ENCODE measurements at places on chromosomes 12 and 14.

GRCh38 chr12:27185234-27186021 lies 58.7 kb upstream of the STK38L start:
- no peak for DNase-seq

DNA sequence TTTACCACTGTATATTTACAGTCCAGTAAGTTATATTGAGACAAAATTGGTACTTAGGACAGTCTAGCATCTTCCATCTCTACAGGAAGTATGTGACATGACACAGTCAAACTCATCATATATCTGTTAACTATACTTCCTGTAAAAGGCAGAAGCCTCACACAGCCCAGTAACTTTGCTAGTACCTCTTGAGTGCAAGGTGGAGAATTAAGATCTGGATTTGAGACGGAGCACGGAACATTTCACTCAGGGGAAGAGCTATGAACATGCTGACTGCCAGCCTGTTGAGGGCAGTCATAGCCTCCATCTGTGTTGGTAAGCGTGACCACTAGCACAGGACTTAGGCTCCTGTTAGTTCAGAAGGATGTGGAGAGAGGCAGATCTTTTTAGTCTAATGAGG lies 333.7 kb upstream of the OR4E1 start:
- DNase-seq: no peak

DNA sequence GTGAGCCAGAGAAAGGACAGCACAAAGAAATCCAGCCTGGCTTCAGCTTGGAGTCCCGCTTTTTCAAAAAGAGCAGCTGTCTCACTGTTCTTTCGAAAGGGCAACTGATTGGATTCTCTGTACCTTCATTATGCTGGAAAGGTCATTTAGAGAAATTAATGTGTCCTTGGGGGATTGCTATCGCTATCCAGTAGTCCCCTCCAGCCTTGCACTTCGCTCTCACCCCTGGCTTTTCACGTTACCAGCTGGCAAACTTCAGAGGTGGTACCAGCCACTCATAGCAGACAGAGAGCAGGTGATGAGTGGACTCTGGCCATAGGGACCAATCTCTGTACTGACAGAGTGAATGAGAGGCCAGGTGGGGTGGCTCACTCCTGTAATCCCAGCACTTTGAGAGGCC lies 11.8 kb upstream of the NUAK1 start:
- no peak for DNase-seq

DNA sequence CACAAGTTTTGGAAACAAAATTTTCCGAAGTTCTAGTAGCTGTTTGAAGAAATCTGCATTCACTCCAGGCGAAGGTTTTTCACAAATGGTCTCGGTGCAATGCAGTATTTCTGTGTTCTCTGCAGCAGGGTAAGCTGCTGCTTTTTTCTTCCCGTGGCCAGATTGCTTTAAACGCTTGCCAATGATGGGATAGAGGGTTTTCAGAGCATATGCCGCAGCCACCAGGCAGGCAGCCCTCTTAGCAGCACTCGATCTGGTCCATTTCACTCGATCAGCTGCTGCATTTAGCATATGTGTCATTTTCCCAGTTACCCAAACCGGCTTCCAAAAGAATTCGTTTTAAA lies 315 bp downstream of the ABCD2 start:
- DNase-seq: no peak

- no peak for DNase-seq
Observed at GRCh38 chr12:10717410-10717809, 5.7 kb downstream of the YBX3 start.

- no peak for DNase-seq
Observed at GRCh38 chr14:99467336-99468078, 13.2 kb downstream of the SETD3 start.

GRCh38 chr12:54136844-54137580 lies 51.8 kb downstream of the SMUG1 start:
- no peak for DNase-seq

DNA sequence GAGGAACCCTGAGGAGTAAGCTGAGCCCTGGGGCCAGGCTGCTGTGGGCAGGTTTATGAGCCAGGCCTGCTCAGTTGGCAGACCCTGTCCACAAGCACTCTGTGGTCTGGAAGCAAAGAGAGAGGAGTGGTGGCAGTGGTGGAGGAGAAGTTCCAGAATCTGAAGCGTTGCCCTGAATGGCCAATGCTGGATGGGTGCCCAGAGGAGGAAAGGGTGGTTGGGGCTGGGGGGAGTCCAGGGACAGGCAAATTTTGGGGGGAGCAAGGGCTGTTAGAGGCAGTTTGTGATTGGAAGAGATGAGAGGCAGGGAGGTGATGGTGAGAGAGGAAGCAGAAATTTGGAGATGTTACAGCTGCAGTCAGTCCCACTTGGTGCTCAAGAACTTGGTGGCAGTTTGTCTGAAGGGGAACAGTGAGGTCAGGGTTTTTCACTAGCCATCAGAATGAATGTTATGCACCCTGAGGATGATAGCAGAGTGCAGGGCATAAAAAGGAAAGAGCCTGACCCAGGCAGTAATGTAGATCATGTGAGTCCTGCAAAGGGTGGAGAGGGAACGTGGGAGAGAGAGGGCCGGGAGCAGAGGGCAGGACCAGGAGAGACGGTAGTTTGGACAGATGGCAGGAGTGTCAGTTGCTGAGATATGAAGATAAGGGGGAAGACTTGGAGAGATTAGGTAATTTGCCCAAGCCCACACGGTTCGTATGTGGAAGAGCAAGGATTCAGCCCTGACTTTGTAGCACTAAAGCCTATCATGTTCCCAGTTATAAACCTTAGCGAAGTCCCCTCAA lies 51.2 kb downstream of the GALNT8 start:
- no peak for DNase-seq

- DNase-seq: no peak
Observed at GRCh38 chr14:69137843-69138535, 14.9 kb downstream of the DCAF5 start.

DNA sequence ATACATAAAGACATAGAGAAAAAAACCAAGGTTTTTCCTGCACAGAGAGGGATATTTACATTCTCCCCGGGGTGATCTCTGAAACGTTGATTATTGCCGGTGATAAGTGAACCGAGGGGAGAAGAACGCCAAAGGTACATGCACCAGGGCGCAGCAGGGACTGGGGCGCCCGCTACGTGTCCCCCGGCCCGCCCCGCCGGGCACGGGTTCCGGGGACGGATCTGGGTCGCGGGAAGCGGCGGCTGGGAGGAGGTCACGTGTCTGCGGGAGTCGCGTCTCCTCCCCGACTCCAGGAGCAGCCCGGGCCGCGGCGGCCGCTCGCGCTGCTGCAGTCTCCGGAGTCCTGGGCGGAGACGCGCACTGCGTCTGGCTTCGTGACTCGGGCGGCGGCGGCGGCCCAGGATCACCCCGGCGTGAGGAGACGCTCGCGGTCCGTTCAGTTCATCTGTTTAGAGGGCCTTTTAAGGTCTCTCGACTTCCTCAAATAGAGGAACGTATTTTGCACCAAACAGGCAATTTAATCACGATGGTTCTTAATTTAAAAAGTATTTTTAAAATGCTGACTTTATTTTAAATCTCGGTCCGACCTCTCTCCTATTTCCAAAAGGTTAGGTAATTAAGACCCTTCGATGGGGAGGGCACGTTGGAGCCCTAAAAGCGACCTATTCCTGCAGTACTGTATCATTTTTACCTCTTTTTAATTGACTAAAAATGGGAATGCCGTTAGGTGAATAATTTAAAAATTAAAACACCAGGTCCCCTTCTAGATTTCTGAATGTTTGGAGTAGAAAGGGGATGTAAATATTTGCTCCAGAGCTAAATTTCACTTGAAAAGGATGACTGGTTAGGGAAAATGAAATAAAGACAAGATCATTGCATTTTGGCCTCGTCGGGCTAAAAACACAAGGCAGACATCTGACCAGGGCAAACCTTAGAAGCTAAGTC lies 1.8 kb upstream of the BHLHE41 start:
- DNase-seq: no peak

DNA sequence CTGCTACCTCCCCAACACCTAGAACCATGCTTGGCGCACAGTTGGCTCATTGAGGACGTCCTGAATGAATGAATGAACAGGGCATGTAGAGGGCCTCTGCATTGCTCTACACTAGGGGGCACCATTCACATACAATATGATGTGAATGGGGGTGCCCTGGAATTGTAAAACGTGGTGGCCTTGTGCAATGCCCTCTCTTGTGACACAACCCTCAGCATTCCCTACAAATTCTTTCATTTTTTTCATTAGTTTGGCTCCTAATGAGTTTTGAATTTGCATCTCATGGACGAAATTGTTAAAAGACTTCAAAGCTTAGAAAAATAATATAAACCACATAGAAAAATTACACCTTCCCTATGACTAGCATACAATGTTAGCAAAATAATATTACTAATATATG lies 2.3 kb upstream of the DIO2 start:
- DNase-seq: no peak

GRCh38 chr14:68885226-68886108 lies 92.6 kb upstream of the ZFP36L1 start:
- DNase-seq: no peak

GRCh38 chr14:55535516-55536203 lies 44.3 kb upstream of the KTN1 start:
- no peak for DNase-seq

Measured in stimulated activated CD8-positive, alpha-beta memory T cell treated with anti-CD3 and anti-CD28 coated beads, Interleukin-4, amount 100 ng/mL, for 4 hours (primary cell).